SJSA1 (cell line): ENCODE measurements at places on chromosomes 3 and 15. TPM values are rescaled to one million over a fixed set of nuclear protein-coding genes. Genes with fewer than 3 reads are reported as not detected.

DNA sequence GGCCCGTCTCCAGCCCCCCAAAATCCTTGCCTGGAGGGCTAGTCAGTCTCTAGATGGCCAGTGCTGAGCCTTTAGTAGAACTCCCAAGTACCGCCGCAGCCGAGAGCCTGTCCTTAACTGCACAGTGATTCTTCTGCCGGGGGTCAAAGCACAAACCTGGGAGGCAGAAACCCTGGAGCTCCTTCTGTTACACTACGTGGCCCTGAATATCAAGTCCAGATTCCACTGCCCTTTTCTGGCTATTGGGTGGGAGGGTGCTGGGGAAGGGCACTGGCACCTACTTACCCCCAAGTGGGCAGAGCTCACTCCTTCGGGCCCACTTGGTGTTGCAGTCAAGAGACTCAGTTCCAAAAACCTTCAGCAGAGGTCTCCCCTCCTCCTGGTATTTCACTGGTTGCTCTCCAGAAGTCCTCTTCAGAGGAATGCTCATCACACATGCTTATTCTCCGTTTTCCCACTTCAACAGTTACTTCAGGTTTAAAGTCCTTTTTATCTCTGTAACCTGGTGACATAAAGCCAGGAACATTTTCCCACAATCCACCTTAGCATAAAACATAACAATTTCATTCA lies 10.8 kb downstream of the PDHB start:
- DNase-seq, result no peak

GRCh38 chr3:72255191-72255590 lies 470.2 kb upstream of the PROK2 start:
- DNase-seq, result peak; percentile 17

- peak; percentile 63 for DNase-seq
Measured at GRCh38 chr15:33068007-33068481, 126.5 kb downstream of the FMN1 start.

GRCh38 chr15:99421172-99421656 lies 144.6 kb upstream of the MEF2A start:
- no peak for DNase-seq

- no peak for DNase-seq
Measured at GRCh38 chr3:190210608-190211007, 89.9 kb upstream of the P3H2 start.

DNA sequence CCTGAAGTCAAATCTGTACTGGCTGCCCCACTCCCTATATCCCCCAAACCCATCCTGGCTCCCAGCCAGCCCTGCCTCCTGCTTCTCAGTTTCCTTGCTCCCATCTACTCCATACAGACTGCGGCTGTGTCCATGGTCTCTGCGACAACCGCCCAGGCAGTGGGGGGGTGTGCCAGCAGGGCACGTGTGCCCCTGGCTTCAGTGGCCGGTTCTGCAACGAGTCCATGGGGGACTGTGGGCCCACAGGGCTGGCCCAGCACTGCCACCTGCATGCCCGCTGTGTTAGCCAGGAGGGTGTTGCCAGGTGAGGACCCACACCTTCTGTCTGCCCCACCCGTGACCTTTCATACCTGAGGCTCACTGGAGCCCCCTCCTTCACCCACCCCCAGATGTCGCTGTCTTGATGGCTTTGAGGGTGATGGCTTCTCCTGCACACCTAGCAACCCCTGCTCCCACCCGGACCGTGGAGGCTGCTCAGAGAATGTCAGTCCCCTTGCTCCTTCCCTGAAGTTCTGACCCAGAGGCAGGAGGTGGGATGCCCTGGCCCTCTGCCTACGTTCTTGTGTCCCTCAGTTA lies 14.7 kb downstream of the STAB1 start:
- DNase-seq, result no peak

DNA sequence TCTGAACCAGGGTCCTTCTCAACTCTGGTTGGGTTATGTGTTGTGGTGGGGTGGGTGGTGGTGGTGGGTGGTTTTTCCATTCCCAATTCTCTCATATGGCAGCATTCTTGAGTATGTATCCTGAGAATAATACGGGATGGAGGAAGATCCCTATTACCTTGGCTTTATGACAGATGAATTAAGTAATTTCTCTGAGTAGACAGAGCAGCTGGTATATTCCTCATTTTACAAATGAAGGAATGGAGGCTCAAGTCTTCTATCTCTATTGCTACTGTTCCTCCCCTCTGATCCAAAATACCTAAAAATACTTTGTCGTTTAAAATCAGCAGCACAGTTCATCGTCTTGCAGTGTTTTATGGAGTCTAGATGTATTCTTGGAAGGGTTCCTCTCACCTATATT lies 10.4 kb downstream of the GYG1 start:
- DNase-seq, result no peak

- DNase-seq, result no peak
Measured at GRCh38 chr3:100970477-100970990, 22.7 kb downstream of the ABI3BP start.

GRCh38 chr3:46950650-46951241 lies 25.8 kb downstream of the CCDC12 start:
- DNase-seq, result no peak

- no peak for DNase-seq
Measured at GRCh38 chr3:127819086-127819485, 3.2 kb downstream of the MGLL start.

- DNase-seq, result no peak
Measured at GRCh38 chr15:57827021-57827420, 120.5 kb downstream of the POLR2M start.

SNUPN gene
- total RNA-seq, result 26.0 and 31.7 TPM in 2 replicates

PLA2G4B gene
- total RNA-seq, result 2.2 and 2.7 TPM in 2 replicates

HHLA2 gene
- not detected in 2 replicates for total RNA-seq

CHST13 gene
- total RNA-seq, result not detected in 2 replicates

INSYN1 gene
- total RNA-seq, result 0.09 TPM in 1 of 2 replicates, not detected in the other

SPSB4 gene
- 0.05 TPM in 1 of 2 replicates, not detected in the other for total RNA-seq

CSK gene
- total RNA-seq, result 14.8 and 19.2 TPM in 2 replicates

PLCD1 gene
- total RNA-seq, result 2.9 and 4.8 TPM in 2 replicates

LRIG1 gene
- 12.7 and 16.0 TPM in 2 replicates for total RNA-seq

AMIGO3 gene
- total RNA-seq, result 4.0 and 4.3 TPM in 2 replicates
